Activated naive CD4-positive, alpha-beta T cell treated with anti-CD3 and anti-CD28 coated beads, Interleukin-2, amount 50 U/mL, for 72 hours (primary cell): ENCODE measurements at places on chromosomes 5 and 9. TPM values are rescaled to one million over a fixed set of nuclear protein-coding genes. Genes with fewer than 3 reads are reported as not detected.

The FBP2 gene
- total RNA-seq: not detected

The MYOT gene
- total RNA-seq: not detected

The C9orf40 gene
- total RNA-seq: 18.6 TPM

The GZMA gene
- 1.7 TPM for total RNA-seq

The ADRB2 gene
- total RNA-seq: 0.29 TPM

The SLC45A2 gene
- not detected for total RNA-seq

The ELAVL2 gene
- not detected for total RNA-seq

The PCDHA6 gene
- not detected for total RNA-seq

The ZNF618 gene
- 0.09 TPM for total RNA-seq

The RMRP gene
- total RNA-seq: 7,483 TPM

The ZFP2 gene
- 0.56 TPM for total RNA-seq

The HTR4 gene
- not detected for total RNA-seq

The STPG3 gene
- total RNA-seq: not detected

The PPIC gene
- not detected for total RNA-seq

The EQTN gene
- not detected for total RNA-seq

The TRIP13 gene
- total RNA-seq: 25.5 TPM

The NRG2 gene
- total RNA-seq: 0.06 TPM

The CTXN3 gene
- not detected for total RNA-seq

The ZBED3 gene
- 0.20 TPM for total RNA-seq

The UBLCP1 gene
- total RNA-seq: 22.7 TPM

The UNC13B gene
- total RNA-seq: 5.0 TPM

The IRGM gene
- 4.7 TPM for total RNA-seq

The CEL gene
- 2.4 TPM for total RNA-seq

The PTTG1 gene
- total RNA-seq: 165 TPM

The TGFBI gene
- total RNA-seq: not detected

The FPGS gene
- 73.8 TPM for total RNA-seq

The TCOF1 gene
- 94.4 TPM for total RNA-seq

The WDR36 gene
- 49.6 TPM for total RNA-seq

The EFNA5 gene
- total RNA-seq: not detected

The WNT8A gene
- total RNA-seq: not detected
